ENCODE measurements at places on chromosomes 4 and X.

- DNase-seq, result no peak
Observed at GRCh38 chr4:15930314-15930713, 8.2 kb downstream of the FGFBP1 start.

DNA sequence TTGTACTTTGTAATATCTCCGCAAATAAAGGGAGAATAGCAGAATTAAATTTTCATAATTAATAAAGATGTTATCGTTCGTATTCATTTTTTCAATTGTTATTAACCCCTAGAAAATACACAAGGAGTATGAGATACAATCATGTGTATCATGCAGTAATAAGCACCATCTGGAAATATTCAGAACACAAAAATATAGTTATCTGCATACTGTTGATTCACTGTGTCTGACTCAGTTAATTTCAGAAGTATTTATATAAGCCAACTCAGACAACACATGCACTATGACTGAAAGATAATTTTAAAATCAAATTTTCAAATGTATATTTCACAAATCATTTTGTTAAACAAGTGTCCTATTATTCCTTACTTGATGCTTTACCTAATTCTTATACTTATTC, 1954.8 kb downstream of the ARAP2 start:
- DNase-seq, result no peak

DNA sequence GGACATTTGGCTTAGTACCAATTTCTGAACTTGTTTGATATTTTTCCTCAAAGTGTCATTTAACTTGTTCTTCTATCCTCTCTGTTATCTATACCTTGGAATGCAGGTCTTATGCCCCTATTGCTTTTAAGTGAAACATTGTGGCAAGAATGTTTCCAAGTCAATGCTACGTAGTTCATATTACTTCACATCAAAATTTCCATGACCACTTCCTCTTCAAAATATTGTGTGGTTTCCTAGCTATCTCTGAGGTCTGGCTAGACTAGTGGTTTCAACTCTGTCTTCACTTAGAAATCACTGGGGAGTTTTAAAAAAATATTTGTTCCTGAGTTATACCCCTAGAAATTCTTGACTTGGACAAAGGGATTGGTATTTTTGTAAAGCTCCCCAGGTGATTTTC, 20.2 kb upstream of the RASGEF1B start:
- DNase-seq, result peak; percentile 7

DNA sequence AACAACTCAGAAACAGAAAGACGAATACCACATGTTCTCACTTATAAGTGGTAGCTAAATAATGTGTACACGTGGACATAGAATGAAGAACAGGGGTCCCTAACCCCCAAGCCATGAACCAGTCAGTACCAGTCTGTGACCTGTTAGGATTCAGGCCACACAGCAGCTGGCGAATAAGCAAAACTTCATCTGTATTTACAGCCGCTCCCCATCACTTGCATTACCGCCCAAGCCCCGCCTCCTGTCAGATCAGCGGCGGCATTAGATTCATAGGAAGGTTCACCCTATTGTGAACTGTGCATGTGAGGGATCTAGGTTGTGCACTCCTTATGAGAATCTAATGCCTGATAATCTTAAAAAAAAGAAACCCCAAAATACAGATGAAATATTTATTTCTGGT, 1128.7 kb downstream of the NLGN4X start:
- DNase-seq, result no peak

DNA sequence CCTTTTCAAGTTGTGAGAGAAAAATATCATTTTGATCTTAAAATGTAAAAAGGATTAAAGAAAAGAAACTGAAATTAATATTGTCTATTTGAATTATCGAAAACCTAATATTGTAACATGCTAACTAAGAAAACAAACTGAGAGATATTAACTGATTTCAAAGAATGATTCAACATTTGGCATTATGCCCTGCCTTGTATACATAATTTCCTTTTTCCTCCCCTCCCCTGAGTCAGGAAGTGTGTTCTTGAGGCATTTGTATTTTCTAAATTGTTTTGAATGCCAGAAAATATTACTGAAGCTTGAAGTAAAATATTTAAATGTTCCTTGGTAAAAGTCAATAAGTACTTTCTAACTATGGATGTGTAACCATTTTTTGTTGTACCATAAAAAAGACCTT, 49.4 kb downstream of the RPS6KA3 start:
- DNase-seq, result no peak

DNA sequence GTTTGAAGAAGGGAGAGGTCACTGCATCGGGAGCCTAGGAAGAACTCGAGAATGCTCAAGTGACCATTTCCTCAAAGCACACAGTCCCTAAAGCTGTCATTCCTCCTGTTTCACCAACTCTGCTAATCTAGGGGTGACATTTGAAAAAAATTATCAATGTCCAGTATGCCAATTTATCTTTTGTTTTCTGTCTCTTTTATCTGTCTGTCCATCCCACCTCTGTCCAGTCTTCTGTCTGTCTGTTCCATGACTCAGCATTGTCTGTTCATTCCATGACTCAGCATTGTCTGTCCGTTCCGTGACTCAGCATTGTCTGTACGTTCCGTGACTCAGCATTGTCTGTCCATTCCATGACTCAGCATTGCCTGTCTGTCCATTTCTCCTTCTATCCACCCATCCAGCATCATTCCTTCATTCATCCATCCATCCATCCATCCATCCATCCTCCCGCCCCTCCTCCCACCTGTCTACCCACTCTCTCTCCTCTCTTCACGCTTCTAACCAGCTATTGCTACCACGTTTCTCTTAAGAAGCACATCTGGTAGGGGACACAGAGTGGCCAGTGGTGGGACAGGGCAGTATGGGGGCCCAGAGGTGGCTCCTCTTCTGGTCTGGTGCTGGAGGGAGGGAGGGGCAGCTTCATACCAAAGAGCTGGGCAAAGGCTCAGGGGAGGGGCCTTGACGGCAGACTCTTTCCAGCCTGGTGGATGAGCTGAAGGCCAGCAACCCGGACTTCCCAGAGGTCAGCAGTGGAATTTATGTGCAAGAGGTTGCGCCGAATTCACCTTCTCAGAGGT, 34.1 kb downstream of the HTRA3 start:
- DNase-seq, result no peak

- no peak for DNase-seq
Observed at GRCh38 chr4:123826896-123827295, 430.3 kb downstream of the SPRY1 start.

GRCh38 chr4:19776929-19777328, 474.8 kb upstream of the SLIT2 start:
- DNase-seq, result no peak

- no peak for DNase-seq
Observed at GRCh38 chrX:4239650-4240540, 526.4 kb upstream of the PRKX start.

DNA sequence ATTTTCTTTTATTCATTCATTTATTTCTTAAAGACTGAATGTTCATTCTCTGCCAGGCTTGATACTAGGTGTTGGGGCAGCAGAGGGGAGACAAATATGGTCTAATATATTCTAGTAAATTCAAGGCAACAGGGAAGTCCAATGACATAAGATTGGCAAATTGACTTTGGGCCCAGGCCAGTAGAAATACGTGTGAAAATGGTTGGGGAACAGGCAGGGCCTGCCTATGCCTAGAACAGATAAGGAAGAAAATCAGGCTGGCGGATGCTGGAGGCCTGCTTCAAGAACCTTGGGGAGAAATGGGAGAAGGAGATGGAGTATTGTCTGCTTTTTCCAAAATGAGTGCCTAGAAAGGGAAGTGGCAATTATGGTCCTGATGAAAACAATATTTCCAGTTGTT, 108.6 kb downstream of the RTL5 start:
- no peak for DNase-seq

DNA sequence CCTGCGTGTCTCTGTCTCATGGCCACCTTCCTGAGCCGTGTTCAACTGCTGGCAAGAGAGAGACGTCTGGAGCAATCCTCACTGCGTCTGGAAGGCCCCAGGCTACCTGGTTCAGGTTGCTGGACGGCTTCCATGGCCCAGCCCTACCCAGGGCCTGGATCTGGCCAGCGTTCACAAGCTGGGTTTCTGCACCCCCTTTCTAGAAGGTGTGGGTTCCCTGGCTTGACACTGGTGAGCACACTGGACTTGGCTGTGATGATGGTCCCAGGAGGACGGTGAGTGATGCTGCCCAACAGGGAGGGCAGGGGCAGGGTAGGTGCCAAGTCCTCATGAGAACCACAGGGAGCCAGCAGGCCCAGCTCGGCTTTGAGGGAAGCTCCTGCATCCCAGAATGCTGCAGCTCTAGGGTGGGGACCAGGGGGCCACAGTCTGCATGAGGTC, 63.4 kb downstream of the HTRA3 start:
- DNase-seq, result no peak

DNA sequence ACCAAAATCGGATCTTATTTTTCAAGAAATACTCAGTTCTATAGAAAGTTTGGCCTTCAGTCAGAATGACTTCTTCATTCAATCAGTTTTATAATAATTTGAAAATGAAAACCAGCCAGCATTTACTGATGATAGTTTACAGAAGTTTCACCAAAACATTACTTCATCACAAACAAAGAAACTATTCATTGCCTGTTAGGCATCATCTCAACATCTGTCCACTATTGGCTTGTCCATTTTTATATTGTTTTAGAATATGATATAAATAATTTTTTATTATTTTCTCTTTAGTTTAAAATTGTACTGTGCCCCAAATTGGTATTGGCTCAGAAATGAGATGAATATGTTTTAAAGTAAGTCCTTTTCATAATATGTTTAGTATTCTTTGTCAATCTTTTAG, 38.4 kb downstream of the FAT4 start:
- no peak for DNase-seq

DNA sequence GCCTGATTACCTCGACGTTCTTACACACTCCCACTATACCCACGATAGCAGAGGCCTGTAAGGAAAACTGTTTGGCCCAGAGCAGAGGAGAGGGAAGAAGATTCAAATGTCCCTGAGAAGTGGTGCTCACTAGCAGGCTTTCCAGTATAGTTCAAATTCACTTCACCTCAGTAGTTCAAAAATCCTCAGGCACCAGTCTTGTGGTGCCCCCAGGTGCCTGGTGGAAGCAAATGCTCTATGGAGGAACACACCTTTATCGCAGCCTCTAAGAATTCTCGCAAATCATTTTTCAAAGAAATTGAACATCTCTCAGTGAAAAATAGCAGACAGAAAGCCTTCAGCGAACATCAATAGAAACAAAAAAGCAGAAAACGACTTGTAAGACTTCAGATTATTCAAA, 12.2 kb upstream of the MTMR1 start:
- no peak for DNase-seq

DNA sequence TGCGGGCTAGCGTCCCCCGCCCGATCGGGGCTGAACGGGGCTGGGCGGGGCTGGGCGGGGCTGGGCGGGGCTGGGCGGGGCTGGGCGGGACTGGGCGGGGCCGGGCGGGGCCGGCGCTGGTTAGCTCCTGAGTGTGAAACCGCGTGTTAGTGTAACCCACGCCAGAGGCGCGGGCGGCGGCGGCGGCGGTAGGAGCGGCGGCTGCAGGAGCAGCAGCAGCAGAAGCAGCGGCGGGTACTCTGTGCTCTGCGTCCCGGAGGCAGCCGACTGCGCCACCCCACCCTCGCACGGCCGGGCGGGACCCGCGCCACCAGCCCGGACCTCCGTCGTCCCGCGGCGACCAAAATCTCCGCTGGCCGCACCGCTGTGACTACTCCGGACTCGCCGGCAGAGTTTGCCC, 128.1 kb downstream of the LAS1L start:
- no peak for DNase-seq

DNA sequence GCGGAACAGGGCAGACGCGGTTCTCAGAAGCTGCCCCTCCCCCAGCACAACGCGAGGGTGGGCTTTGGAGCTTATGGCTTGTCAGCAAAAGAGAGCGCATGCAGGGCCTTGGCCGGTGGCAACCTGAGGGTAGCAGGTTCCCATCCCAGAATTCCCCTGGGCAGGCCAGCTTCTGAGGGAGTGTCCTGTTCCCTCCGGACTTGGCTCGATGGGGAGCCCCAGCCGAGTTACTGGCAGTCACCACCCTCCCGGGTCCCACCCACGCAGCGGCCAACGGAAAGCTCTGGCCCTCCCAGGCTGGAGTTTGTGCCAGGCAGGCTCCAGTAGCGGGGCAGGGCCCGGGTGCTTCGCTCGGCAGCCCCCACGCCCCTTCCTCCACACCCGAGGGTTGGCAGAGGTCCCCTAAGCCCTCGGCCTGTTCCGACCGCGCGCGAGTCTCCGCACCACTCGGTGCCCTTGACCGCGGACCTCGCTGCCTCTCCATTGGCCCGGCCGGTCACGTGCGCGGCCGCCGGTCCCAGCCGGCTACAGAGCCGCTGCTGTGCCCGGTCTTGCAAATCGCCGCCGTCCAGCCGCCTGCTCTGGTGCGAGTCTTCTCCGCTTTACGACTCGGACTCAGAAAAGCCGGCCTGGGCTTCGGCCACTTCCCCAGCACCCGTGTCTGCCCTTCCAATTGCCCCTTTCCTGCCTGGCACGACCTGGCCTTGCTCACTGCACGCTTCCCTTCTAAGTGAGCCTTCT, 20.9 kb upstream of the MTM1 start:
- no peak for DNase-seq

DNA sequence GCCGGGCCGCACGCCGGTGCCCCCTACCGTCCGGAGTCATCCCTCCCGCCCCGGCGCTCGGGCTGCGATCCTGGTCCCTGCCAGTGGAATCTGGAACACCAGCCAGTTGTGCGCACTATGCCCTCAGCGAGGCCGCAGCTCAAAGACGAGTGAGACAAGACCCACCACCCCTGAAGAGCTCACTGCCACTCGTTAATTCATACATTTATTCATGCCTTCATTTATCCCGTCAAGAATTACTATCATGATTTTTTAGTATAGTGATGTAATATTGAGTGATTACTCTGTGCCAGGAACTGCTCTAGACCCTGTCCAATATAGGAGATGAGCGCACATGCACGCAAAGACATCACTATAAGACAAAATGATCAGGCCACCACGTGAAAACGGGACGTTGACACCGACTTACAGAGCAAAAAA, 247 bp upstream of the PPA2 start:
- DNase-seq, result peak; percentile 71

DNA sequence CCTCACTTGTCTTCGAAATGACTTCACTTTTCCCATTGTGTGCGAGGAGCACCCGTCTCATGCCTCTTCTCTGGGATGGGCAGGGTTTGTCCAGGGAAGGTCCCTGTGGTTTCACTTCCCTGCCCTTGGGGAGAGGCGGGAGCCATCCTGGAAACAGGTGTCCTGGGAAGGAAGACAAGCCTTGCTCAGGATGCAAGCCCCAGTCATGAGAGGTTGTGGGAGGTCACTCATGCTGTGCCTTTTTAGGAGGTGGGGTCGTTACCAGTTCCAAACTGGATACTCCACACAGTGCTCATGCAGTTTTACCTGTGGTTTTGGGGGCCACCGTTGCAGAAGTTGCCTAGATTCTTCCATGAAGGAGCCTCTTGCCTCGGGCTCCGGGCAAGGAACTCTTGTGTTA, 3.8 kb downstream of the RGS12 start:
- DNase-seq, result no peak

- DNase-seq, result no peak
Observed at GRCh38 chr4:19026281-19026680, 1004.7 kb upstream of the LCORL start.

- no peak for DNase-seq
Observed at GRCh38 chrX:72080150-72080549, 51.6 kb downstream of the RTL5 start.

DNA sequence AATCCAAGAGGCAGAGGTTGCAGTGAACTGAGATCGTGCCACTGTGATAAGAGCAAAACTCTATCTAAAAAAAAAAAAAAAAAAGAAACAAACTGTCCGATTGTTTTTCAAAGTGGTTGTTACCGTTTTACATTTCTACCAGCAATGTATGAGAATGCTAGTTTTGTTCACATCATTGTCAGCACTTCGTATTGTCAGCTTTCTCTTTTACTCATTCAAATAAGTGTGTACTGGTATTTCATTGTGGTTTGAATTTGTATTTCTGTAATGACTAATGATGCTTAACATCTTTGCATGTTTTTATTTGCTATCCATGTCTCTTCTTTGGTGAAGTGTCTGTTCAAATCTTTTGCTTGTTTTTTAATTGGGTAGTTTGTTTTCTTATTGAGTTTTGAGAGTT, 65.8 kb downstream of the GPR101 start:
- DNase-seq, result no peak
